ENCODE measurements at places on chromosomes 4 and X.

DNA sequence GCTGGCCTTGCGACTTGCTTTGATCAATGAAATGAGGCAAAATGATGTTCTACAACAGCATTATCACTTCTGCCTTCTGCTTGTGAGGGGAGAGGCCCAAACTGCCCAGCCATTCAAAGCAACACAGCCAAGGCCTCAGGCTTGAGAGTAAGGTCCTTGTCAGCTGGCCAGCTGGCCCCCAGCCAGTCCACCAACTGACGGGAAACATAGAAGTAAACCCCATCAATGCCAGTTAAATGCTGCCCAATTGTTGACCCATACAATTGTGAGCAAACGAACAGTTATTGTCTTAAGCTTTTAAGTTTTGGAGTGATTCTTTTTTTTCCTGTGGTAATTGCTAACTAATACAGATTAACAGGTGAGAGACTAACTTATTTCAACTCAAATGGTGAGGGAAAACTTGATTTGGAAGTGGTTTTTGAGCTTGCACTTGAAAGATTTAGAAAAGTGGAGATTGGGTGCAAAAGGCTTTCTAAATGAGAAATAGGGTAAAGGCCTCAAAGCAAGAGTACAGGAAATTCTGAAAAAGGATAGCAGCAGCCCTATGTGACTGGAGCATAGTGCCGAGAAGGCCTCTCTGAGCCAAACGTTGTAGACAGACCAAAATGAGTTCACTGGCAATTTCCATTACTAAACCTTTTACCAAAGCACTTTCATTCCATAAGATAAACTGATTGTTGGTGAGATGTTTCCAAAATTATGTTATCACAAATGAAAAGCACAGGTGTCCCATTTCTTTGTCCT is 66.9 kb downstream of the ARHGEF38 start:
- DNase-seq: no peak

GRCh38 chr4:116055857-116056827 is 942.7 kb upstream of the NDST4 start:
- DNase-seq: no peak

- DNase-seq: no peak
Observed at GRCh38 chr4:136495076-136495475, 1037.2 kb downstream of the PCDH18 start.

GRCh38 chr4:105569057-105569865 is 16.8 kb downstream of the ARHGEF38 start:
- DNase-seq: no peak

- no peak for DNase-seq
Observed at GRCh38 chrX:121407627-121408026, 360.2 kb downstream of the GLUD2 start.

DNA sequence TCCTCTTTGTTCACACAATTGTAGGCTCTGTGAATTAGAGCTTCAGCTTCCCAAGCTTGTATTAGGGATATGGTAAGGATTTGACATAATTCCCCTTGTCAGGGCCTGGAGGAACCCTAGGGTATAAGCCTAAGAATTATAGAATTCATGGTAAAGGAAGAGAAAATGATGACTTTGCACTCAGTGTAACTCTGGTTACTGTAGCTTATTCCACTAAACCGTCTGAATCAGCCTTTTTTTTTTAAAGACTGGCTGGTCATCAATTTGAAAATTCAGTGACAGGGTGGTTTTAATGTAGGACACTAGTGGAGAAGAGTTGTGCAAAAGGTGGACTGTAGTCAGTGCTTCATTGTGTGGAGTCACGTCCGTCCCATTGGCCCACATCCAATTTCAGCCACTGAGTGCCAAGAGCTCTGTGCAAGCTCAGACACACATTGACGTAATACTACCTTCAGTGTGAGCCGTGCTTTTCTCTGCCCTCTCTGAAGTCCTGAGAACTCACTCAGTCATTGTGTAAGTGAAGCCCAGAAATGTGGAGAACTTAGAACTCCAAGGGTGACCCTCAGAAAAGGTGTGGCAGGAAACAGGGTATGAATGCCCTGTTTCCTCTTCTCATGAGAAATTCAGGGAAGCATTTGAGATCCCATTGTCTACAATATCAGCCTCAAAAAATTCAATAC is 449.8 kb downstream of the C4orf33 start:
- DNase-seq: no peak

GRCh38 chrX:16451334-16451733 is 198.6 kb upstream of the S100G start:
- no peak for DNase-seq

DNA sequence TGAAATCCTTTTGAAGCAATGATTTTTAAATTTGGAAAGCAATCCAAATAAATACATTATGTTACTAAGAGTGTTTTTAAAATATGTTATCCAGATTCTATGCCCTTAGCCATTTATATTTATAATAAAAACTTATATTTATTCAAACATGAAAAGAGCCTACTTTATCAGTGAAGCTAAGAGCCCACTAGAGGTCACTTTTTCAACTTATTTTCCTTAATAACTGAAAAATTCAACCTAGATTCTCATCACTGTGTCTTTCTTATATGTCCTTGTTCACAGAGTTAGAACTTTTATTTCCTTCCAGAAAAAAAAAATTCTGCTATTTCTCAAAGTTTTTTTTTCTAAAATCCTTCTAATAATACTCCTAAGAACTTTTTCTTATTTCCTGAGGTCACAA is 23.9 kb downstream of the PRDM8 start:
- DNase-seq: no peak

DNA sequence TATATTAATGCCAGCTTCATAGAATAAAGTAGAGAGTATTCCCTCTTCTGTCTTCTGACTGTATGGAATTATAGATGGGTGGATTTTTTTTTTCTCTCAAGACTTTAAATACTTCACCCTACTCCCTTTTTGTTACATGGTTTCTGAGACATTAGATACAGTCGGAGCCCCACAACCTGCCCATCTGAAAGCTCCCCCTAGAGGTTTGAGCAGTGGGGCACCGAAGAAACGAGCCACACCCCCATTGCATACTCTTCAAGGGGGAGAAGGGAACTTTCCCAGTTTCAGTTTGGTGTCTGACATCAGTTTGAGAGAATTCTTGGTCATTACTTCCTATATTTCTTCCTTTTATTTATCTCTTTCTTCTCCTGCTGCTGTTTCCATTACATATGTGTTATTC is 437.6 kb upstream of the AGA start:
- no peak for DNase-seq

- DNase-seq: no peak
Observed at GRCh38 chr4:600850-601515, 24.4 kb upstream of the PDE6B start.

DNA sequence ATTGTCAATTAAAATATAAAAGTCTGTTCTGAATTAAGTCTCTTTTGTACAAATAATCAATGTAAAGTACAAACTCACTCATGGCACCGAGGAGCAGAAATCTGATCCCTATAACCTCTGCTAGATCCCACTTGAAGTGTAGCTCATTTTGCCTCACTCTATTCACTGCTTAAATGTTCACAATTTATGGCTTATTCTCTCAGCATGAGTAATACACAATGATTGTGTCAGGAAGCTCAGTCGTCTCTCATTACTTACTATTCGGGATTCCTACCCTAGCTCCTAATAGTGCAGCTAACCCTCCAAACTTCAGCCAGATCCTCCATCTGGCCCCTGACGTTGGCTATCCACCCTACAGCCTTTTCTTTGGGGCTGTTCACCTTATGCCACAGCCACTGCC is 4.7 kb upstream of the AMMECR1 start:
- no peak for DNase-seq

GRCh38 chr4:6439120-6439762 is 33.2 kb downstream of the PPP2R2C start:
- DNase-seq: no peak

GRCh38 chr4:76212851-76213414 is 691 bp downstream of the SCARB2 start:
- peak; percentile 25 for DNase-seq

DNA sequence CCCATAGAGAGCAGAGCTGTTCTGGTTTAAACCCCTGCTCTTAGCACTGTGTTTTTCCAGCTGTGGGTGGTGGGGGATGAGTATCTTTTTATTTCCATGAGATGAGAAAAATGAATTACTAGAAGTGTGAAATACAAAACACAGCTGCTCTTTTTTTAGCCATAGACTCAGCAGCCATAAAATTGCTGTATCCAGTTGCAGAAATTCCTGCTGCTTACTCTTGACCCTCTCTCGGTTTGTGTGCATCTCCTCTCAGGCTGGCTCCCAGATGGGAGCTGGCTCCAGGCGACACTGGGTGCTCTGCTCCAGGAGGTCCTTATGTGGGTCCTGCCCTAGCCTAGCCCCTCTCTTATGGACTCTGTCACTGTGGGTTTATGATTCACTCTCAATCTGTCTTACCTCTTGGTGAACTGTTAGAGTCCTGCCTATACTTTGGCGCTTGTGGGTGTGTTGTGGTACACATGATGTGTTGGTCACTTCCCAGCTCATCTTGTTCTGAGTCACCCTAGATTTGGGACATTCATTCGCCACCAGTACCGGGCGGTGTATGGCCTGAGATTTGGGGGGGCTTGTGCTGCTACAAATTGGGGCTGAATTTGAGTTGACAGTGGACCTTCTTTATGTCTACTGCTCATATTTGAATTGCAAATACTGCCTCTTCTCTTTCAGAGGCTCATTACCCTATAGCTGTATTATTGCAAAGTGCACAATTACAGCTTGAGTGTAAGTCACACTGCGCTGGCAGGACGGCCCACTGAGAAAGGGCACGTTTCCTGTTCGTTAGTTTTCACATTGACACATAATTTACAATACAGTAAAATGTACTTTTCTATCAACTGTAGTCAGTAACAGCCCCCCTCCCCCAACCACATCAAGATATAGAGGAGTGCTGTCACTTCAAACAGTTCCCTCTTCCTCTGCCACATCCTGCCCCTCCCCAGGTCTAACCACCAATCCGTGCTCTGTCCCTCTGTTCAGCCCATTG is 46.9 kb upstream of the MSANTD1 start:
- peak; percentile 53 for DNase-seq

DNA sequence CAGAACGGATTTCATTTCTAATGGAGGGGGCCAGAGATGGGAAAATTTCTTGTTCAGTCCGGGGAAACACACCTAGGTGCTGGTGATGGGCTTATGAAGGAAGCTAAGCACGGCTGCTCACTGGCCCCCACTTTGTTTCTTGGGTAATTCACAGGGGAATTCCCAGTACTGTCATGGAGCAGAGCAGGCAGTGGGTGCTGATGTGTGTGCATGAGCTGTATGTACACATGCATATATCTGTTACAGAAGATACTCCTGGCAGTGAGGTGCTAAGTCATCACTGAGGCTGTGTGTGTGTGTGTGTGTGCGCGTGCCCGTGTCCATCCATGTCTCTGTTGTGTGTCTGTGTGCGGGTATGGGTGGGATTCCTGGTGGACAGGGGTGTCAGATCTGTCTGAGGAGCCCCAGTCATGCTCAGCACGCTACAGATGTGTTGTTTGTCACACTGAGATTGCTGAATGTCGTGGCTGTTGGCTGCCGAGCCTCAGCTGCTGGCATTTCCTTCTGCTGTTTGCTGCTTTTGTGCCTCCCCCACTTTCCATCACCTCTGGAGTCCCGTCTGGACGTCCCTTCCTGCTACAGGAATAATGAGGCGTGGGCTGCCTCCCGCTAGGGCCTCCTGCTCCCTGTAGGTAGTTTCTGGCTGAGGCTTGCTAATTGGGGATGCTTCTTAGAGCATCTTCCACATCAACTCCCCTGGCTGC is 53.3 kb downstream of the JADE1 start:
- peak; percentile 39 for DNase-seq

DNA sequence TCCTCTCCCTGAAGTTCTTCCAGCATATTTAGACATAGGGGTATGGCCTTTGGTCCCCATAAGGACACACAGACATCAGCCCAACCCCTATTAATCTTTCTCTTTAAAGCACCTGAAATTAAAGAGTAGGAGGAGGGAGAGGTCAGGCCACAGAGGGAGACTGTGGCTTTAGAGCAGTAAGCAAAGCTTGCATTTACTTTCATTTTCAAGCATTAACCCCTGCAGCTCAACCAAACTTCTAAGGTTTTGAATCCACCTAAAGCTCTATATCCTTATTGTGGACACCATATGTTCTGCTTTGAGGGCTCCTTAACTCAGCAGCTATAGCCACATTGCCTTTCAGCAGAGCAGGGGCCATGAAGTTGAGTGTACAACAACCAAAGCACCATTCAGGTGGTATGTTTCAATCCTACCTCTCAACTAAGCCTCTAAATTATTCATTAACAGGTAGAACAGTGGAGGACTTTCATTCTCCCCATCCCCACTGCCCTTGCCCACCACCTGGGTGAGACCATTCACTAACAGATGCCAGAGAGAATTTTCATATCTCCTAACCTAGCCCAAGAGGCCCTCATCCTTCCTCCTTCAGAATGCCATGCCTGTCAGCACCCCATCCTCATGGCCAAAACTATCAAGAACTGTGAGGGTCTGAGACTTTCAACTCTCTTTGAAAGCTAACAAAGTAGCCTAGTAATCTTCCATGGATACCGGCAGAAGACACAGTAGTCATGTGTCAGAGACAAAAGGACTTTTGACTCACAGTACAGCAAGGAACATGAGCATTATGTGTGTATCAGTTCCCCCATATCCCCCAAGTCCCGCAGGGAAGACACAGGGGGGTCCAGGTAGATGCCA is 20.8 kb downstream of the LIN54 start:
- no peak for DNase-seq

GRCh38 chr4:151325111-151325948 is at the start of gene SH3D19:
SH3D19 (minus strand) TSS chr4:151325605; CDS start chr4:151325352, 253 bp downstream.
- DNase-seq: no peak

DNA sequence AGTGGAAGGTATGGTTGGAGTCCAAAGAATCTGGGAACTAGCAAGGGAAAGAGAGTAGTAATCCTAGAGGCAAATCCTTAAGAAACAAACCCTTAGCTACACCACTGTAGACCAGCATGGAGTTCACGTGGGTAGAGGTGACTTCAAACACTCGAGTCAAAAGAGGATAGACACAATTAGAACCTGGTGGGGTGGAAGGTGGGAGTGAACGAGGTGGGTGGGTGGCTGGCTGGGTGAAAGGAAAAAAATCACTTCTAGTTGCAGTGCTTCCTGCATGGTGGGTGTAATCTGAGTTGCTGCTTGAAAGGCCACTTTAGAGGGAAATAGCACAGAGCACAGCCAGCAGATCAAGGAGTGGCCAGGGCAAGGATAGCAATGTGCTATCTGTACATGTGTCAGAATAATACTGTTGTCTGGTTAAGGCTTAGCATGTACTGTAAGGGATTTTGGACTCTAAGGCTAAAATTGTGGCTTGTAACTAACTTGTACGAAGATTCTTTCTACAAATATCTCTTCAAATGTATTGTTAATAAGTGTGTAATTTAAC is 356.2 kb downstream of the GRIA2 start:
- no peak for DNase-seq

GRCh38 chrX:130110379-130111219 is at the start of gene ELF4:
ELF4 (minus strand) TSS chrX:130110497; CDS start chrX:130081330, 29,167 bp downstream.
- peak; percentile 67 for DNase-seq

DNA sequence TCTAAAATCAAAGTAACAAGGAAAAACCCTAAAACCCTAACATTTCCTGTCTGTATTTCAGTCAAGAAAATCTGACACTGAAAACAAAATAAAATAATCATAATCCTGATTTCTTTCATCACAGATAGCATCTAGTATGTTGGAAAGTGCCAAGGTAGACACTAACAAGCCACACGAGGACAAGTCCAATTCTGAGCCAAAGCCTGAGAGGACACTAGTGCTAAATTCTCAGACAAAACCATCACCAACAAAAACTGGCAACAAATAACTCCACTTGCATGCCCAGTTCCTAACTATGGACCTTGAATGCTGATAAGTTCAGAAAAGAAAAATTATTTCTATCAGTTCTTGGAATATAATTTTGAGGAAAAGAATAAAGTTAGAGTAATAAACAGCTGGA is 113.7 kb downstream of the MANBA start:
- no peak for DNase-seq

- DNase-seq: no peak
Observed at GRCh38 chr4:131547506-131547981, 1601.5 kb upstream of the PCDH10 start.

- no peak for DNase-seq
Observed at GRCh38 chr4:7179158-7179557, 13.2 kb upstream of the SORCS2 start.

All from activated CD8-positive, alpha-beta memory T cell treated with anti-CD3 and anti-CD28 coated beads, Interleukin-2, amount 50 U/mL, for 4 hours (primary cell).